Bronchial smooth muscle cell (primary cell): ENCODE measurements at places on chromosomes 16 and 17. TPM values are rescaled to one million over a fixed set of nuclear protein-coding genes. Genes with fewer than 3 reads are reported as not detected.

GP1BA gene
- not detected in 2 replicates for total RNA-seq

CD300E gene
- not detected in 2 replicates for total RNA-seq

MAP2K6 gene
- total RNA-seq: 3.0 and 3.3 TPM in 2 replicates

KRTAP16-1 gene
- total RNA-seq: not detected in 2 replicates

CRYBA1 gene
- not detected in 2 replicates for total RNA-seq
